Hematopoietic multipotent progenitor cell treated with erythropoietin and hydrocortisone succinate and interleukin-3 and kit ligand, for 17 days (in vitro differentiated cells): ENCODE measurements at places on chromosomes 4 and X.

DNA sequence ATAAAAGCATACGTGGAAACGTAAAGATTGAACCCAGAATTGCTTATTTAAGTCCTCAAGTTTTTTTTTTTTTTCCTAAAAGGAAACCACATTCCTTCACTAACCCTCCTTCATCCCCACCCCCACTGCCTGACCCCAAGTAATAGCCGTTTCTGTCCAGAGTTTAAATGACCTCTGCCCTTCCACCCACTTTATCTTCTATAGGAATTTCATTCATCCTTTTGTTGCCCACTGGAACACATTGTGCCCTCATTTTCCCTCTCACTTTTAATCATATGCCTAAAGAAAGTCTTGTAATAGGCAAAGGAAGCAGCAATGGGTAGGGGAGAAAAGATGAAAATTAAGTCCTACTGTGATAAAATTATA, 62.7 kb downstream of the SH3RF1 start:
- no peak for DNase-seq

DNA sequence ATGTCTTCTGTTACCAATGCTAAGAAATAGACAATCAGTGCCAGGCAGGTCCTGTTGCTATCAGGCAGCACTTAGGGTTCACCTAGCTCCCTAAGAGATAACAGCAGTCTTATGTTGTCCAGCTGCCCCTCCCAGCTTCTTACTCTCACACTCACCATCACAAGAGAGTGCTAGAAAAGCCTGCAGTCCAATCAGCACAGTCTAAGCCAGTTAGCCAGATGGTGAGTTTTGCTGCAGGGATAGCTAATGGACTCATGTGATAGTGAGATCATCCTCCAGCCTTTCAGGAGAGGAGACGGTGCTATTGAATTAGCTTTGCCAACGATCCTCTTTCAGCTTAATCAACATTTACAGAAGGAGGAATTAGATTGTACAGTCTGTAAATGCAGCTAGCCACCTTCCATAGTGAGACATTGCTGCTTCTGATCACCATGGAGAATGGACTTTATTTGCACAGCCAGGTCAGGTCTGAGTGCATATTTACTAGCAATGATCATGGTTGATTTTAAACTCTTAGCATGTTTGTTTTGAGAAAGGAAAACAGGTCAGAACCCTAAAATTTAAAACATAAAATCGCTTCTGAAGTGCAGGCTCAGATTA, 438.3 kb downstream of the CENPC start:
- no peak for DNase-seq

GRCh38 chr4:3514806-3515501, 17.3 kb downstream of the LRPAP1 start:
- no peak for DNase-seq

- DNase-seq, result no peak
Observed at GRCh38 chr4:38684951-38685844, 21.2 kb downstream of the KLF3 start.

- no peak for DNase-seq
Observed at GRCh38 chr4:82711158-82711785, 87.3 kb downstream of the SCD5 start.

DNA sequence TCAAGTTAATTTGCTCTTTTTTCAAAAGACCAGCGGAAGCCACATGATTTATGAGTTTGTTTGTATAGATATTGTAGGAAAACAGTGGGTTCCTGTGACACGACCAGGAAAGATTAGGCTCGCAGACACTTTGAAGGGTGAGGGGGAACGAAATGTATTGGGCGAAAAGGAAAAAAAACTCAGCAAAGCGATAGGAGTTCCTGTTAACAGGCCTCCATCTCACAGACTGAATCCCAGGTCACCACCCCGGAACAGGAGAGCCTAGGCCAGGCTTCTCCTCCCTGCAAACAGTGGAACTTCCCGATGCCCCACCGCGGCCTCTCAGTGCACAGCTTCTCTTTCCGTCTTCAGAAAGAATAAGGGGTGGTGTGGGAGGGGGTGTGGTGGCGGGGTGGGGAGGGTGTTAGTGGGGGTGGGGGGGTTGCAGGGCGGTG, 181.8 kb upstream of the GPRIN3 start:
- no peak for DNase-seq
